ENCODE measurements at places on chromosomes 1 and 21.
A peak's percentile ranks its signal among the peaks of the same experiment; 100 is the strongest.

DNA sequence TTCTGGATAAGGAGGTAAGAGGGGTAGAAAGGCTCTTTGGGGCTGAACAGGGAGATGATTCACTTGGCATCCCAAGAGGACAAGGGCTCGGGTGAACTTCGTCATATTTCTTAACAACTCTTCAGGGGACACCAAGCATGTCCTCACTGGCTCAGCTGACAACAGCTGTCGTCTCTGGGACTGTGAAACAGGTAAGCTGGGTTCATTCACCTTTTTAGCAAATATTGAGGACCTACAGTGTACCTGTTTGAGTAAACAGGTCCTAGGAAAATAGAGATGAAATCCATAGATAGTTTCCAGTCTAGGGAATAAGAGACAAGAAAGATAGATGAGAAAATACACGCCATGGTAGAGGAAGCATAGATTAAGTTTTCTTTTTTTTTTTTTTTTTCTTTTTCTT lies 2.1 kb downstream of the EIF3I start:
- no peak for DNase-seq

GRCh38 chr1:10941891-10942541 lies 70.4 kb upstream of the TARDBP start:
- no peak for DNase-seq

GRCh38 chr1:93123201-93123783 lies 44.2 kb downstream of the MTF2 start:
- no peak for DNase-seq

DNA sequence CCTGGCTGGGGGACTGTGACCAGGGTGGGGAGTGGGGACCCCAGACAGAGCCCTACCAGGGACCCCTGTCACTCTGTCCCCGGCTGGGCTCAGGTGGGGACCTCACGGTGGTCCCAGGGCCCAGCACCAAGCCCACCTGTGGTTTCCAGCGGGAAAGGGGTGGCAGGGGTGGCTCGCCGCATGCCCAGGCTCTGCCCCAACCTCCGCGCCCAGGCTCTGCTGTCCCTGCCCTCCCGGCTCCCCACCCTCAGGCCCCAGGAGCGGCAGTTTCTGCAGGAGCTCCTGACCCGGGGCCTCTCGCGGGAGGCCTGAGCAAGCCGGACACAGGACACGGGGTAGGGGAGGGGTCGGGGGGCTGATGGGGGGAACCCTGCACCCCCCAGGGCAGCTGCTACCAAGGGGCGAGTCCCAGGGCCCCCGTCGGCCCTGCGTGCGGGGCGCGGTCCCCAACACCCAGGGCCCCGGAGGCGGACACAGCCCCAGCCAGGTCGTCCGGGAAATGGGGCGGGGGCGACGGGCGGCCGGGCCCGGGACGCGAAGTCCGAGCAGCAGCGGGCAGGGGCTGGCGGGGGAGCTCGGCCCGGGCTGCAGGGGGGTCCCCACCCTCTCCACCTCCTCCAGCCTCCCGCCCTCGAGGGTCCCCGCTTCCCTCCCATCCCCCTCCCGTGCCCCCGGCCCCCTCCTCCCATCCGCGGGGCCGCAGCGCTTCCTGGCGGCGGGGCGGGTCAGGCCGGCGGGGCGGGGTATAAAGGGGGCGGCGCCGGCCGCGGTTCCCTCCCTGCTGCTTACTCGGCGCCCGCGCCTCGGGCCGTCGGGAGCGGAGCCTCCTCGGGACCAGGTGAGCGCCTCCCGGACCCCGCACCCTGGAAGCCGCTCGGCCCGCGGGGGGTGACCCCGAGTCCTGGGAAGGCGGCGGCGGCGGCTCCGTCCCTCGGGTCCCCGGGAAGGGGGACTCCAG lies at the start of gene COL6A2:
TSS of gene COL6A2 (plus strand) at position 777 of the 958 bp plus-strand sequence.
- no peak for DNase-seq

GRCh38 chr1:214664651-214665433 lies 61.8 kb downstream of the CENPF start:
- DNase-seq = no peak

- no peak for DNase-seq
Observed at GRCh38 chr1:29824511-29825273, 588.4 kb downstream of the PTPRU start.

- DNase-seq = no peak
Observed at GRCh38 chr1:65412256-65412983, 8.0 kb upstream of the LEPR start.

DNA sequence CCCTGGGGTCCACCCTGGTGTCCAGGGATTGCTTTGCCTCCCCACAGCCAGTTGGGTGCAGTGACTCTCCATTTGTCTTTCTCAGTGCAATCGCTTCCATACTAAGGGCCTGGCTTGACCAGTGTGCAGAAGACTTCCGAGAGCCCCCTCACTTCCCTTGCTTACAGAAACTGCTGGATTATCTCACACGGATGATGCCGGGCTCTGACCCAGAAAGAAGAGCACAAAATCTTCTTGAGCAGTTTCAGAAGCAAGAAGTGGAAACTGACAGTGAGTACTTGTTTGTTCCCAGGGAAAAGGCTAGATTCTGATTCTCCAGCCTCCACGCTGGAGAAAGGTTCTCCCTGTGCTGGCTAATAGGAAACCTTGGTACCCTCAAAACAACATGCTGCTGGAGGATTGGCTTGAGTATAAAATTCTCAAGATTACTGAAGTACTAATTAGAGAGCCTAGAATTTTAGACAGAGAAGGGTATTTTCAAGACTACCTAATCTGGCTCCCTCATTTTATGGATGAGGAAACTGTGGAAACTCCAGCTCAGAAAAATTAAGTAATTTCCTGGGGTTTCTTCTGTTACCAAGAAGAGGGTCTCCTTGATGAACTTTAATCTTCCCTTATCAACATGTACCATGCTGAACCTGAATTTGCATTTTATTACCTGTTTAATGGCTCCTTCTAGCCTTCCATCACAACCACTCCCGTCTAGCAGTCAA lies 75.8 kb downstream of the RGL1 start:
- no peak for DNase-seq

GRCh38 chr1:202836623-202837403 lies 26.1 kb downstream of the PCAT6 start:
- DNase-seq = no peak

GRCh38 chr1:61441723-61442262 lies 283.1 kb downstream of the TM2D1 start:
- no peak for DNase-seq

DNA sequence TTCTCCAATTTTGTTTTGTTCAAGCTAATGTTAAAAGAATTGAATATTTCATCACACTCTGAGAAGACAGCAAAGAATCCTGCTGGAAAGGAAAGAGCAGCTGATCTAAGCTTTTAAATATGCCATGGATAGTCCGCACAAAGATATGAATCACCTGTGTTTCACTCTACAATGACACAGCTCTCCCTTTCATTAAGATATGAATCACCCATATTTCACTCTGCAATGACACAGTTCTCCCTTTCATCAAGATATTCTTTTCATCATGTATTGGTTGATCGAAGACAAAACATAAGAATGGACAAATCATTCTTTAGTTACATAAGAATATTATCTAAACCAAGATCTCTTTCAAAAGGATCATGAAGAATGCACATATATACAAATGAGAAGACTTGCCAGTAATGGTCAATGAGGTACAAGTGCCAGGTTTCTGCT lies 367.3 kb downstream of the SMYD3 start:
- DNase-seq = peak; percentile 39

DNA sequence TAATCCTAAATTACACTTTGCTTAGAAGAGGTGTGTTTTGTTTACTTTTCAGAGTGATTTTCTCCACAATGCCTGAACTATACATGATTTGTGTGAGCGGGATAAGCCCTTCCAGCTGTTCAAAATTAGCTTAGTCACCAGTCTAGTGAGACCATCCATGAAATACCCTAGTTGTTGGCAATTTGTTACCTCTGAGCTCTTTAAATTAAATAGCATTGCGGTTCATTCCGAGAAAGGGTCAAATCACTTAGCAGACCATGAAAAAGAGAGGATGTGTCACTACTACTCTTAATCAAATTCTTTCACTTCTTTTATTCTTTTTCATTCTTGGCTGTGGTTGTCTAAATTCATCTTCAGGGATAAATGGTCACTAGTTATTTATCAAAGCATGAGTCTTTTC lies 11.9 kb upstream of the VAV3 start:
- no peak for DNase-seq

DNA sequence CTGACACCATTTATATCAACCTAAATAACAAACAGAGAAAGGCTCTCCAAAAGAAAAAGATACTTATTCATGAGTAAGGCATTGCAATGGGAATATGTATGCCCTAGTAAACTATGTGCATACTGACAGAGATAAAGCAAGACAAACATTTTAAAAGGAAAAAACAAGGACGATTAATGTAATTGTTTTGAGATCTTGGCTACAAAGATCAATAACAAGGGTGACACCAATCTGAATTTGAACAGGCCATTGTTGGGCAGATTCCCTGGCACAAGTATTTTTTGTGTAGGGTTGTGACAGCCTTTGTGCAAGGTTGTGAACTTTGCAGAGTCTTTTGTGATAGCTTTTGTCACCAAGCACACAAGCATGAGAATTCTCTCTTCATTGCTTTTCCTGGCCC lies 85.3 kb downstream of the EDEM3 start:
- no peak for DNase-seq

DNA sequence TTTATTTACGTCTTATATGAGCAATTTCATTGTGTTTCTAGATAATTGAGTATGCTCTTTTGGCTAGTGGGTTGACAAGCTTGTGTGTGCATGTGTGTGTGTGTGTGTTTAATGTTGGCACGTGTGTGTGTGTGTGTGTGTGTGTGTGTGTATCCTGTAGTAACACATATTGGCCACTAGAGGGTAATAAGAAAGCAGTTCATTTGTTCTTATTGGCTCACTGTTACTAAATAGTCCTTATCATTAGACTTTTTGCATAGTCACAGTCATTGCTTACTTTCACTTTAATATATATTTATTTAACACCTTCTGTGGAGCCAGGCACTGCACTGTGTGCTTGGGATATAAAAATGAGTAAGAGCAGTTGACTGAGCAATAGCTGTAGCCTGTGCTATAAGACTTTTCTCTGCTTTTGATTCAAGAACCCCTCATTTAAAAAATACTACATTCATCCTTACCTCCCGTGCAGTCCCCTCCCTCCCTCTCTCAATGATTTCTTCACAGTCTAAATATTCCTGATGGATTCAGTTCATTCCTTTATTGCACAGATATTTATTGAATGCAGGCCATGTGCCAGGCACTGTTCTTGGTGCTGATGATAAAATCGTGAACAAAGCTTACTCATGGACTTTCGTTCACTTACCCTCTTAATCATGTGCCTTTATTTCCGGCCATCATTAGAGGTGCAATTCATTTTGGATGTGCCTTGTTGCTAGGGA lies 96.7 kb downstream of the DYRK1A start:
- DNase-seq = peak; percentile 23

GRCh38 chr1:91684481-91685196 lies 184.0 kb downstream of the CDC7 start:
- no peak for DNase-seq

GRCh38 chr1:150965605-150966004 lies 9.0 kb downstream of the CERS2 start:
- no peak for DNase-seq

GRCh38 chr1:245475961-245476516 lies 321.3 kb downstream of the KIF26B start:
- DNase-seq = no peak

GRCh38 chr1:179121159-179121938 lies 39.5 kb downstream of the TOR3A start:
- no peak for DNase-seq

- DNase-seq = no peak
Observed at GRCh38 chr1:114216431-114217173, 62.9 kb upstream of the SYT6 start.

DNA sequence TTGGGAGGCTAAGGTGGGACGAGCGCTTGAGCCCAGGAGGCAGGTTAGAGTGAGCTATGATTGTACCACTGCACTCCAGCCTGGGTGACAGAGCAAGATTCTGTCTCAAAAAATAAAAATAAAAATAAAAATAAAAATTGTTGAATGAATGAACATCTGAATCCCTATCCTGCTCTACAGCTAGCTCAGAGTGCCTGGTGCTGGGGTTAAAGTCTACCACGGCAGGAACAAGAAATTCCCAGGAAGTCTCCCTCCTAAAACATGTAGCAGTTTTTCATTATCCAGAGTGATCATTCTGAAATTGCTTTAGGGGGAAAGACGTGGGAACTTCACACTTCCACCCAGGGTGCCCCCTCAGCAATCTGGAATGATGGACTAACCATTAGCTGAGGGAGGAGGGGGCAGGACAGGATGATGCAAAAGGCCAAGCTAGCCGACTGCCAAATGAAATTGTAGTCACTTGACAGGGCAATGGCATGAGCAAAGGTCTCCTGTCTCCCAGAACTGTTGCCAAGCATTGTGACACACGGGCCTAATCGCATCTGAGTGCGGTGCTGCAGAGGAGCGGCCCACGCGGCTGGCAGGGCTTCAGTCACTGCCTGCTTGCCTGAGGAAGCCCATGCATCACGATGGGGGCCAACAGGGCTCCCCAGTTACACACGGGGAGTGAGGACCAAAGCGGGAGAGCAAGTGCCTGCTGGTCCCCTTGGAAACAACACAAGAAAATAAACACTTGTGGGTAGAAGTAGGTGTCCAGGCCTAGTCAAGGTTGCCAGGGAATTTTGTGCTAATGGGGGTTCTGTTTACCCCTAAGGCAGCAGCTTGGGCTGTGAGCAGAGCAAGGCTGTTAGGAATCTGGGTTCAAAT lies 85.7 kb downstream of the NENF start:
- DNase-seq = no peak
